Non-pigmented ciliary epithelial cell (primary cell): ENCODE measurements at places on chromosomes 16 and 17.

GRCh38 chr17:1726626-1727257, 2.2 kb downstream of the WDR81 start:
- DNase-seq: no peak

- DNase-seq: no peak
These were observed 149.9 kb downstream of the NPIPB5 start for GRCh38 chr16:22660441-22661160.

GRCh38 chr17:77107506-77108433, 33.0 kb upstream of the SEC14L1 start:
- DNase-seq: no peak

- no peak for DNase-seq
These were observed 22.5 kb upstream of the NKD1 start for GRCh38 chr16:50525716-50526115.

DNA sequence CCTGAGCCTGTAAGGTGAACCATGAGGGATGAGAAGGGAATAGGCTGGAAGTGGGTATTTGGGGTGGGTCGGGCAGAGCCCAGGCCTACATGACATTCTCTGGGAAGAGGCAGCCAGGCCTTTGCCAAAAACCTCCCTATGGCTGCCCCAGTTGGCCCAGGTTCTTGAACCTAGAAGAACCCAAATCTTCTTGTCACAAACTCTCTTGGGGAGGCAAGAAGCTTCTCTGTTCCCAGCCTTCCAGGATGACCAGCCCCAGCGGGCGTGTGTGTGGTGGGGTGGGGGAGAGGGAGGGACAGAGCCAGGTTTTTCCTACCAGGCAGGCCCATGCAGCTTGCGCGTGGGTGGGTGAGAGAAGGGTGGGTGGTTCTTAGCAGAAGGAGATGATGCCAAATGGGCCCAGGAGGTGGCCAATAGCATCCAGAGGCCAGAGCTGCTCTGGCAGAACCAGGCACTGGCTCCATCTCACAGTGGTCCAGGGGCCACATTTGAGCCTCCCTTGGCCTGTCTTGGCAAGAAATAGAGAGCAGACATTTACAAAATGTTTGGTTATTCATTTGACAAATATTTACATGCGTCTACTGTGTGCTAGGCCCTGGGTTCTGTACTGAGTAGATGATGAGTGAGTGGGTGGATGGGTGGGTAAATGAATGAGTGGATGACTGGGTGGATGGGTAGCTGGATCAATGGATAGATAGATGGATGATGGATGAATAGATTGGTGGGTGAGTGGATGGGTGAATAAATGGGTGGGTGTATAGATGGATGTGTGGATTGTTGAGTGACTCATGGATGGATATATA, 44.3 kb upstream of the PLCG2 start:
- no peak for DNase-seq

DNA sequence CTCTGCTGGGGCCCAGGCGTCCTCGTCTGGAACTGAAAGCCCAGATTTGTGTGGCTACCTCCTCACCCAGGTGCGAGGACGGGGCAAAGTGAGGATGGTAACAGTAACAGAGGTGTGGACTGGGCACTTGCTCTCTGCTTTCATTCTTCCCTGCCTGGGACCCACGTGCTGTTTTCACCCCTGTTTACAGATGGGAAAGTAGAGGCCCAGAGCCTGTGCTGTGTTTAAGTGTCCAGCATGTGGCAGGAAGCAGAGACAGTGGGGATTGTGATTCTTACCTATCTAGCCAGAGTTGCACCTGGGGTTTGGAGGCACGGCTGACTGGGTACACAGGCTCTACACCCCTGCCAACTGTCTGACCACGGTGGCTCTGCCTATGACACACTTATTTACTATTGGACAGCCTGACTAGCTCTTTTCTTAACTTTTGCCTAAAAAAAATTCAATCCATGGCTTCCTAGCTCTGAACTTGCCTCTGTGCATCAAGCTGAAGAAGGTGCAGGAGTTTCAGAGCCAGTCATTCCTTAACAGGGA, 155.4 kb downstream of the CLEC16A start:
- DNase-seq: no peak

GRCh38 chr17:79721993-79722671, 8.6 kb upstream of the ENPP7 start:
- no peak for DNase-seq

DNA sequence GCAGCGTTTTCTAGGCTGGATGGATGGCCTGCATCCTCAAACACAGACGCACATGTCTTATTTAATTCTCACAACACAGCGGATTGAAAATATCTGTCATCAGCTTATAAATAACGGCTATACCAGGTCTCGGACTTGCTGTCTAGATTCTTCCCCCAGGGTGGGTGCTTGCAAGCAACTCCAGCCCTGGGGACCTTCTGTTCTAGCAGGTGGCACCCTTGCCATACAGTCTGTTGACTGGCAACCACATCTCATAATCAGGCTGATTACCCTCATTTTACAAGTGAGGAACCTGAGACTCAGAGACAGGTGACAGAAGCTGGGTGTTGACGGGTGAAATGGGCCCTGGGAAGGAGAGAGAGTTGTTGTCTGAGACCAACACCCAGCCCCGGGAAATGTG, 16.2 kb upstream of the SEZ6 start:
- no peak for DNase-seq

- DNase-seq: no peak
These were observed 19.8 kb upstream of the CMIP start for GRCh38 chr16:81424771-81425170.

DNA sequence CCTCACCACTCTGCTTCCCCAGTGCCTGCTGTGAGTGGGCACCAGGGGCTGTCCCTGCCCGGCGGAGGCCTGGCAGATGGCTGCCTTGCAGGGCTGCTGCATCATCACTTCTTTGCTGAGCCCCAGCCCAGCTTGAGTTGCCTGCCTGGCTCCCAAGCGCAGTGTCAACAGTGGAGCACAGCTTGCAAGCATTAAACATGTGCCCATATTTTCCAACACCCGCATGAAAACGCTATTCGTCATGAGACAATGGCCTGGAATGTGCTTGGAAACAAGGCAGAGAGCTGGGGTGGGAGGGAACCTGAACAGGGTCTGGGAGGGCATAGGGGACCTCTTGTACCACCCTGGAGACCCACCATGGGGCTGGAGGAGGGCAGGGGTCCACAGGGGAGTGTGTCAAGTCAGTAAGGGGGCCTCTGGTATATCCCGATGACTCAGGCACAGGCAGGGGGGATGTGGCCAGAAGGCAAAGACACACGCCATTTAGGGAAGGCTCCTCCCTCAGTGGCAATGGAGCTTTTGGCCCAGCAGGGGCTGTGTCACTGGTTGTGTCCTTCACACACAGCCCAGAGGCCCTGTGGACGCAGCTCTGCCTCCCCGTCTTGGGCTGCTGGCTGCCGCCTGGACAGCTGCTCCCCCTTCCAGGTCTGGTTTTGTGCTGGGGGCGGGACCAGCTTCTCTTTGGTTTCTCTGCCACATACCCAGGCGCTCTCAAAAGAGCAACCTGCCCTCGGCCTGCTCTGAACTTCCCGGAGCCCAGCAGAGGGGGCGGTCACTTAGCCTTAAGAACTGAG, 17.4 kb upstream of the MTSS2 start:
- peak; percentile 60 for DNase-seq

- no peak for DNase-seq
These were observed 22.3 kb downstream of the ARHGAP27 start for GRCh38 chr17:45410144-45411091.

- DNase-seq: no peak
These were observed 698 bp downstream of the CD300C start for GRCh38 chr17:74544991-74545842.

DNA sequence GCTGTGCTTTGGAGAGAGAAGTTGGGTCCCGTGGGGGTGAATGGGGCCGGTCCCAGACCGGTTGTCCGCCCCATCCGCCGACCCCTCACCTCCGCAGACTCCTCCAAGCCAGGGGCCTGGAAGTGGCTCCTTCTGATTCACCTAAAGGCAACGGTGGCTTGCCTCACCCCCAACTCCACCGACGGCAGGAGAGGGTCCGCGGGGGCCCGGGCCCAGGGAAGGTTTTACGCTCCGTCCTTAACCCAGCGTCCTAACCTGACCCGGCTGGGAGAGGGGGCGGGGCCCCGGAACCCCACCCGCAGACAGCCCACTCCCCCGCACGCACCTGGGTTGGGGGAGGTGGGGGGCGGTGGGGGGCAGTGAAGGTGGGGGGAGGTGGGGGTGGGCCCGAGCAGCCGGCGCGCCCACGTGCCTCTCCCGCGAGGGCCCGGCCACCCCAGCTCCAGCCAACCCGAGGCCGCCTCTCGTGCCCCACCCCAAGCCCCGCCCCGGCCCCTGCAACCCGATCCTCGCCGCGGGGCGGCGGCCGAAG, 12.7 kb upstream of the CD300A start:
- no peak for DNase-seq

- DNase-seq: peak; percentile 90
These were observed 25.5 kb downstream of the SERPINF1 start for GRCh38 chr17:1787301-1787902.

GRCh38 chr17:40564883-40565768, at the start of gene CCR7:
Gene CCR7, minus strand, starts transcription at chr17:40565472. Its CDS starts 63 bp downstream, at chr17:40565409.
- DNase-seq: no peak

DNA sequence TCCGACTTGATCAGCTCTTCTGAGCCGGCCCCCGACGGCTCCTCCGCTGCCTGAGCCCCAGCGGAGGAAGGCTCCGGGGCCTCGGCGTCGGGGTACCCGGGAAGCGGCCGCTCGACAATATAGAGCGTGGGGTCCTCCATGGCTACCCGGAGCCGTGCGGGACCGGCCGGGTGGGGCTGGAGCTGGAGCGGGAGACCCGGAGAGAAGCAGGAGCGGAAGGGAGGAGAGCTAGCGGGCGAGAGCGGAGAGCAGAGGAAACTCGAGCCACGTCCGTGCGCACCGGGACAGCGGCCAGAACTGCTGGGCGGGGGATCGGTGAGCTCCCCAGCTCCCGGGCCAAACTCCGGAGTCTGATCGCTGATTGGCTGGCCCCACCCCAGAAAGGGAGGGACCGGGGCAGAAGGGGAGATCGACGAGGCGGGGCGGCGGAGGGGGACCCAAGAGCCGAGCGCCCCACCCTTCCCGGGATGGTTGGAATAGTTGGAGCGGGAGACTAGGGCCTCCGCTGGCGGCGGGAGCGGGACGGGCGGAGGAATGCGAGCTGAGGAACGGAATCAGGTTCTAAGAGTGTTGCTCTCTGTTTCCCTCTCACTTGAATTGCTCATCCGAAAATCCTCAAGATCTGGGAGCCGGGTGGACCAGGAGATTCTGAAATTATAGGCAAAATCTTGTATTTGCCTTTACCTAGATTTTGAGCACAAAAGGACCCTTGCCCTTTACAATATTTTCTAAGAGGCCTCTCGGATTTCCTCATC, at the start of gene CAVIN1:
Gene CAVIN1 (minus strand): TSS at position 299 of the 755 bp plus-strand sequence. CDS start 159 bp downstream, at position 140.
- peak; percentile 84 for DNase-seq

DNA sequence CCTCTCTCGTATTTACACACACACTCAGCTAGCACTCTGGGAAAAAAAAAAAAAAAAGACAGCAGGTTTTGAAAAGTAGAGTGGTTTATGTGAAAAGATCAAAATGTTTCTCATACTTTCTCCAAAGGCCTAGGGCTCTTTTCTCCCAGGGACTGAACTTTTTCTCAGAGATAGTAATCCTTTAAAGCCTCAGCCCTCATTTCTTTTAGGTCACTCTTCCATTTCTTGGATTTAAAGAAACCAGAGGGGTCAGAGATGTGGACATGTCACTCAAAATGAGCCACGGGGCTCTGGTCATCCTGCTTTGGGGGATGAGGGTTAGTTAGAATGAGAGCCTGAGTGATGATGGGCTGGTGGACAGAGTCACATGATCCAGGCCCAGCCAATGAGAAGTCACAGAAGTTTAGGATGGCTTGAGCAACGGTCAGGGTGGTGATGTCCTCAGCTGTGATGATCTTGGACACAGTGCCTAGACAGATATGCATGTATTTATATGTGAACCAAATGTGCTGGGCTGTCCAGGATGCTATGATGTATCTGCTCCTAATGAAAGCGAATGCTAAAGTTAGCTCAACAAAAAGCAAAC, 33.7 kb upstream of the AXIN2 start:
- no peak for DNase-seq

DNA sequence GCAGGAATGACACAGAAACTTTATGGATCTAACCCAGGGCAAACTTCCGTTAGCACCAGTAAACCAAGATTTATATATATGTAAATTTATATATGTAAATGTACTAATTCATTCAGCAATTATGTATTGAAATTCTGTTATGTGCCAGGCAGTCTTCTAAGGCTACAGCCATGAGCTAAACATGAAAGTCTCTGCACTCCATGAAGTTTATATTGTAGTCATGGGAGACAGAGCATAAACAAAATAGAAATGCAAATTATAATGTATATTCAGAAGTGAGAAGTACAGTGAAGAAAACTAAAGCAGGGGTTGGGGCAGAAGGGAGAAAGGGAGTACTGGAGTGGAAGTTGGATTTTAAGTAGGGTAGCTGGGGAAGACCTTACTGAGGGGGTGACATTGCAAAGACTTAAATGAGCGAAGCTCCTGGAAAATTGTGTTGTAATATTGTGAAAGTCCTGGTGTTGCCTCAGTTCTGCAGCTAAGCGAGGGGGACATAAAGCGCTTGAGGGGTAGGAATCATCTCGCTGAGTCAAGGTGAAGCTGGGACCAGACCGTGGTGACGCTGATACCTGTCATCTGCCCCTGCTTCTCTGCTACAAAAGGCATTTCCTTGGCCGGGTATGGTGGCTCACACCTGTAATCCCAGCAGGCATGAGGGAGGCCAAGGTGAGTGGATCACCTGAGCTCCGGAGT, 64.8 kb downstream of the YPEL2 start:
- no peak for DNase-seq

DNA sequence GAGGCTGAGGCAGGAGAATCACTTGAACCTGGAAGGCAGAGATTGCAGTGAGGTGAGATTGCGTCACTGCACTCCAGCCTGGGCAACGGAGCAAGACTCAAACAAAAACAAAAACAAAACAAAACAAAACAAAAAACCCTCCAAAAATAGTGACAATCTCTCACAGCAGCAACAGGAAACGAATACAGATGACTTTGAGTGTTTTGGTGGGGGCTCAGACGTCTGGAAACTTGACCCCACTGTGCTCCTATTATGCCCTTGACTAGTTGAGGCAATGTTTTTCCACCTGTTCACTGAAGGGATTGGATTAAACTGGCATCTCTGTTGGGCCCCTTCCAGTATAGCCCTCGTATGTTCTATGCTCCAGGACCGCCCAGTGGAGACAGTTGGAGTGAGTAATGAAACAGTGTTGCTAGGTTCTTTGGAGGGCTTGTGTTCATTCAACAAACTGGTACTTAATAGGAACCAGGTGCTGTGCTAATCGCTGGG, 167.0 kb downstream of the UTP18 start:
- no peak for DNase-seq
